B cell (primary cell): ENCODE measurements at places on chromosomes 7 and 10. TPM values are rescaled to one million over a fixed set of nuclear protein-coding genes. Genes with fewer than 3 reads are reported as not detected.
A peak's percentile ranks its signal among the peaks of the same experiment; 100 is the strongest.

GLI3 gene
- not detected in 2 replicates for total RNA-seq

SUMF2 gene
- 112 and 115 TPM in 2 replicates for total RNA-seq

GRCh38 chr7:106793015-106793975 is 71.8 kb upstream of the PIK3CG start:
- H3K36me3 ChIP-seq = no peaks in the 10 kb centered on the region
- peak; percentile 72 for DNase-seq
- no peaks in the 10 kb centered on the region for H3K27me3 ChIP-seq
- H3K27ac ChIP-seq = no peak overlapping the region

GRCh38 chr7:143484119-143484518 is 6.4 kb downstream of the TAS2R41 start:
- DNase-seq = no peak
- H3K4me3 ChIP-seq = no peak overlapping the region
- H3K27ac ChIP-seq = no peak overlapping the region

DNA sequence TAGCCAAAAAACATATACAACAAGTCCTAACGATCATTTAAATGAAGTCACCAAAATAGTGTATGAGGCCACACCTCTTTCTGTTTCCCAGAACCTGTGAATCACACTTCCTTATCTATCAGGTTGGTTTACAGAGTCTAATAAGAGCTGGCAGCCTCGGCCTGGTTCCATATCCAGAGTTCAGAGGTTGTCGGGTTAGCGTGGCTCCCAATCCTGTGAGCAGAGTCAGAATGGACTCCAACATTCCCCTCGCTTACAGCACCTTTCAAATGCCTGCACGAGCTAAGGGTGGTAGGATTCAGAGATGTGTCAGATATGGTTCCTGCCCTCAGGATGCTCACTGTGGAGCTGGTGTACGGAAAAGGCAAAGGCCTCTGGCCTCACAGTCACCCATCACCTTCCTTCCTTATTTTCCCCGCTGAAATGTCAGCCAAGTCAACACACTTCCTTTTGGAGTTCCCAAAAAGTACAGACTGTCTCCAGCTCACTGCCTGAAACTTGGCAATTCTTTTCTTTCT is 6.0 kb downstream of the IL15RA start:
- H3K27me3 ChIP-seq = no peaks in the 10 kb centered on the region
- no peak overlapping the region for H3K27ac ChIP-seq
- no peaks in the 10 kb centered on the region for H3K36me3 ChIP-seq
- no peak overlapping the region for H3K4me3 ChIP-seq

GRCh38 chr7:18550574-18550973 is 55.0 kb downstream of the HDAC9 start:
- H3K36me3 ChIP-seq = no peaks in the 10 kb centered on the region
- H3K4me1 ChIP-seq = peaks cover 23% of the 10 kb centered on the region
- no peak for DNase-seq
- no peaks in the 10 kb centered on the region for H3K27me3 ChIP-seq

DNA sequence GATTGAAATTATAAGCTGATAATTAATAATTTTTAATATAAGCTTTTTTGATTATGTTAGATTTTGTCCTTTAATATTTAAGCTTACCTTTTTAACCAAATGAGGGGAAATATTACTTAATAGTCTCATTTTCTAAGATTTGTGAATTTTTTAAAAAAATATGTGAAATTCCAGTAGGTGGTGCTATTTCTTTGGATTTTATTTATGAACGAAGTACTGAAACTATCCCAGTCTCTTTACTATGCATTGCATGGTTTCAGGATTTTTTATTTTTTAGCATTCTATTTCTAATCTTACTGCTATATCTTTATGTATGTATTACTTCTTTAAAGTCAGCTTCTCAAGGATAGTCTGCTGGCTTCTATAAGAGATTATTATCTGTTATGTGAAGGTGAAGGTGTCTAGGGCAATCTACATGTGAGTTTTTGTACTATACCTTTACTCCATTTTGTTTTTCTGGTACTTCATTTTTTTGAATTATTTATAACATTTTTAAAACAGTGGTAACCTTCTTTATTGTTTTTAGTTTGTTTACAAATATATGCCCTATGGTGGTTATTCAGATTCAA is 78.3 kb downstream of the ATRNL1 start:
- H3K27me3 ChIP-seq = no peaks in the 10 kb centered on the region
- no peaks in the 10 kb centered on the region for H3K4me1 ChIP-seq
- no peak overlapping the region for H3K27ac ChIP-seq
- H3K4me3 ChIP-seq = no peak overlapping the region

- DNase-seq = no peak
- H3K4me3 ChIP-seq = no peak overlapping the region
- no peaks in the 10 kb centered on the region for H3K27me3 ChIP-seq
- peaks cover 1% of the 10 kb centered on the region for H3K36me3 ChIP-seq
These were observed 8.3 kb downstream of the ALKBH4 start for GRCh38 chr7:102456327-102456726.

- no peak overlapping the region for H3K4me3 ChIP-seq
- DNase-seq = no peak
- no peaks in the 10 kb centered on the region for H3K4me1 ChIP-seq
- no peaks in the 10 kb centered on the region for H3K36me3 ChIP-seq
- H3K27ac ChIP-seq = no peak overlapping the region
These were observed 11.2 kb upstream of the NUPR2 start for GRCh38 chr7:56127241-56127975.
